GDM1 (cell line): ENCODE measurements at places on chromosomes 1 and 21.

DNA sequence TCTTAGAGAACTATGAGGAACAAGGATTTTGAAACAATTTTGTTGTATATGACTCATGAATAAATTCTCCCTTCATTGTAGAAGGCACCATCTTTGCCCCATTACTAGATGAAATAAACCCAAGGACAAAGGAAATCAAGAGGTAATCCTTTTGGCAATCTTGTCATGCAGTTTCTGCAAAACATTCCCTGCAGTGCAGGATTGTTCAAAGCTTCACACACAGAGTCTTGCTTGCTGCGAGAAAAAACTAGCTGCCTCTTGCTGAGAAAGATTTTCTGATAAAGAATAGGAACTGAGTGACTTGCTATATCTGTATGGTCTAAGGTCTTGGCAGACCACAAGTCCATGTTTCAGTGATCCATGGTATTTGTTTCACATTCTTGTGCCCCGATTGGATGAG lies 657.4 kb upstream of the ADGRL4 start:
- no peak for DNase-seq

DNA sequence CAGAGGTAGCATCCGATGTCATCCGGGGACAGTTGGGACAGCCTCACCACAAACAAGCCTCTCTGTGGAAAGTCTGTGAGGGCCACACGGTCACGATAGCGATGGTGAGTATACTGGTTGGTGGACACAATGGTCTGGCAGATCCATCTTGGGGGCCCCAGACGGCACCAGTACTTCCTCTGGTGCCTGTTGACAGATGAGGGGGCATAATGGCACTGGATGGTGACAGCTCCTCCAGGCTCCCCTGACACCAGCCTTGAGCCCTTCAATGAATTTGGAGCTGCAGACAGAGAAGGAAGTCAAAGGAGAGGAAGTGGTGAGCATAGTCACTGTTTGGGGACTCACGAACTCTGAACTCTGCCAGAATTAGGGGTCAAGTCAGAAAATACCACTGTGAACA lies 8.0 kb downstream of the FCAMR start:
- peak; percentile 49 for DNase-seq

- DNase-seq = no peak
These were observed 24.1 kb upstream of the ABCG1 start for GRCh38 chr21:42194863-42195262.

DNA sequence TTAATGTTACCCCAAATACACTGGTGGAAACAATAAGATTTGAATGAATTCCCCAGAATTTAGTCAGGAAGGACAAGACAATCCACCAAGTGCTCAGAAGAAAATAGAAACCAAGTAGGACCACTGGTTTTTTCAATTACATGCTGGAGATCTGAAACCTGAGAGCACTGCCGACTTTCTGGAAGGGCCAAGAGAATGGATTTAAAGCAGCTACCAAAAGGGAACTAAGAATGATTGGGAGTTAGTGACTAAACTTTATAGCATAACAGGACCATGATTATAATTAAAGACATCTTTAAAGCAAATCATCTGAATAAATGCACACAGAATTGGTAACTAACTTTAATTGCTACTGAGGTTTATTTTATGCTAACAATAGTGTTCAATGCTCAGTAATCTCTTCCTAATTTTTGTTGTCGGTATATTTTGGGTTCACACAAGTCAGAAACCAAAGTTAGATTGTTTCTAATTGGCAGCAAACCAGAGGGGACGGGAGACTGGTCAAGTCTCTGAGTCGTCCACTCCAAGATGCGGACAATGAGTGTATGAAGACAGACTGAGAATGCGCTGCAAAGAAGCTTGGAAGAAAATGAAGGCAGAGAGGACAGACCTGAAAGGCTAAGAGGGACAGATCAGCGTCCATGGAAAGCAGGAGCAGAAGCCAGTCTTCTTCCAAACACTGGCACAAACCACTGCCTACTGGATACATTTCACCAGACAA lies 2.3 kb upstream of the RGS13 start:
- no peak for DNase-seq

GRCh38 chr1:207459008-207459407 lies 4.9 kb downstream of the CR2 start:
- DNase-seq = no peak

DNA sequence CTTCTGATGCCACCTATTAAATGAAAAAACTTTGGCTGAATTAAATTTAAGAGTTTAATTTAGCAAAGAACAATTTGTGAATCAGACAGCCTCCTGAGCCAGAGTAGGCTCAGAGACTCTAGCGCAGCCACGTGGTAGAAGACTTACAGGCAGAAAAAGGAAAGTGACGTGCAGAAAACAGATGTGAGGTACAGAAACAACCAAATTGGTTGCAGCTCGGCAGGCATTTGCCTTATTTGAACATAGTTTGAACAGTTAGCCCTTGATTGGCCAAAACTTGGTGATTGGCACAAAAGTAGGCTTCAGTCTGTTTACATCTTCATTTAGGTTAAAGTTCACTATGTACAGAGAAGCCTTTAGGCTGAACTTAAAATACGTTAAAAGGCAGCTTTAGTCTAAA lies 22.9 kb downstream of the TCP10L start:
- no peak for DNase-seq

- no peak for DNase-seq
These were observed 29.1 kb downstream of the PRRX1 start for GRCh38 chr1:170692866-170693575.

- no peak for DNase-seq
These were observed 217.4 kb upstream of the KCNK2 start for GRCh38 chr1:214864896-214865688.

DNA sequence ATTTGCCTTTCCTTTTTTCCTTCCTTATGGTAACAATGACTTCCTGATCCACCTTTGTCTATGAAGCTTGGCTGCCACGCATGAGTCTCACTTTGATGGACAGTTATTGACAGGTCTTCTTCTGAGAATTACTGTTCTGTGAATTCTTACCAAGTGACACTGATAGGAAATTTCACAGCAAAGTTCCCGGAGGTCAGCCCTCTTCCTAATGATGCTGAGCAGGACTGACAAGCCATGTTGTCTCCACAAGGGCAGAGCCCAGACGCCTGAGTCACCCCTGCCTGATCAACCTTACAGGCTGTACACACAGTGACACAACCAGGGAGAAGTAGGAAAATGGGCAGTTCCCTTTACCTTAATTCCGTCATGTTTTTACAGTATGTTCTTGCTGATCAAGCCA lies 44.2 kb downstream of the ZC3H11B start:
- no peak for DNase-seq

- DNase-seq = no peak
These were observed 14.4 kb upstream of the ZNF362 start for GRCh38 chr1:33241866-33242265.

DNA sequence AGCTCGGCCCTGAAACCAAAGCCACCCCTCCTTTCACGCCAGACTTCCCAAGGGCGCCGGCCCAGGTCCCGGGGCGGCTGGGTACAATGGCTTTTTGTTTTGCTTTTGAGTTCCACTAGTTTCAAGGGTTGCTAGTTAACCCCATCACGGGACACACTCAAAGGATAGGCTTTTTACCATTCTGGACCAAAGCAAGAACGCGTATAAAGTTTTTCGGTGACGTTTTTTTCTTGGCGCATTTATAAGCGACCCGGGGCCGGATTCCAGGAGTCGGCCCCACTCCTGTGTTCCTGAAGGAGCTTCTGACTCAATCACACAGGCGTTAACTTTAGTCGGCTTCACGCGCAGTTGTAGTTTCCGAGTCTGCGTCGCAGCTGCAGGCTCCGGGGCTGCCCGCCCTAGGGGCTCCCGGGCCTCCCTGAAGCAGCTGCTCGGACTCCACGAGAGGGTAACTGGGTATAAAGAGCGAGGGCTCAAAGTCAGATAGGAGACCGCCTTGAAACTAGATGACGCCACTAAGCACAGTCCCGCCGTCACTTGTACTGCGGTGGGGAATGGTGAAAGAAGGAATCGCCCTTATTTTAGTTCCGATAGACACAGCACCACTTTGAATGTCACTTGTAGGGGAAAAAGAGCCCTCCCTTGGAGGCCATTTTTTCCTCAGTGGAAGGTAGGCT lies 707 bp upstream of the KLHL21 start:
- DNase-seq = no peak

DNA sequence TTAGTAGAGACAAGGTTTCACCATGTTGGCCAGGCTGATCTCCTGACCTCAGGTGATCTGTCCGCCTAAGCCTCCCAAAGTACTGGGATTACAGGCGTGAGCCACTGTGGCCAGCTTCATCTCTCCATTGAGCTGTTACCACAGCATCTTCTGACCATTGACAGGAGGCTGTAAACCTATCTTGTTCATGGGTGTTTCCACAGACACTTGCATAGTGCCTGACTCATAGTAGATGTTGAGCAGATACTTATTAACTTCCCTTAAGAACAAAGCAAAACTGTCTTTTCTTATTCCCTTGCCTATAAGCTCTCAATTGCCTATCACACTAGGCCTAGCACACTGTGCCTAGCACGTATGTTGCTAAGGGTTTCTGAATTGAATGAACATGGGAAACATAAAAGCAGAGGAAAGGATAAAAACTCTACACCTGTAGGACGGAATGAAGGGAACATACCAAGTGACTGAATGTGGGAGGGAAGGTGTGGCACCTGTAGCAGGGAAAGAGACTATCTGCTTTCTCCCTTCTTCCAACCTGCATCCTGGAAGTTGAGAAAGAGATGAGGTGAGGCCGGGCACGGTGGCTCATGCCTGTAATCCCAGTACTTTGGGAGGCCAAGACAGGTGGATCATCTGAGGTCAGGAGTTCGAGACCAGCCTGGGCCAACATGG lies 1.2 kb upstream of the C1orf54 start:
- DNase-seq = no peak

DNA sequence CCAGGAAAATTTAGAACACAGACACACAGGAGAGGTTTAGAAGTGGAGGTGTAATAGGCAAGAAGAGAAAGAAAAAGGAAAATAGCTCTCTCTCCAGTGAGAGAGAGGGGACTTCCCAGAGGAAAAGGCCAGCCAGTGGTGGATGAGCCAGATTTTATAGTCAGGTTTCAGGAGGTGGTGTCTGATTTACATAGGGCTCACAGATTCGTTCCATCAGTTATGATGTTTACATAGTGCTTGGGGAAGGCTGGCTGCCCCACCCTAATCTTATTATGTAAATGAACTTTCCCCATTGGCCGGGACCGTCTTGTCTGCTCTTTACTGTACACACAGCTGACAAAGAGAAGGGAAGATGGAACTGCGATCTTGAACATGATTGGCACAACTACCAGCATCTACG lies 797.3 kb downstream of the PLA2G4A start:
- no peak for DNase-seq

GRCh38 chr1:225735252-225736149 lies 42.1 kb upstream of the SRP9 start:
- DNase-seq = no peak

DNA sequence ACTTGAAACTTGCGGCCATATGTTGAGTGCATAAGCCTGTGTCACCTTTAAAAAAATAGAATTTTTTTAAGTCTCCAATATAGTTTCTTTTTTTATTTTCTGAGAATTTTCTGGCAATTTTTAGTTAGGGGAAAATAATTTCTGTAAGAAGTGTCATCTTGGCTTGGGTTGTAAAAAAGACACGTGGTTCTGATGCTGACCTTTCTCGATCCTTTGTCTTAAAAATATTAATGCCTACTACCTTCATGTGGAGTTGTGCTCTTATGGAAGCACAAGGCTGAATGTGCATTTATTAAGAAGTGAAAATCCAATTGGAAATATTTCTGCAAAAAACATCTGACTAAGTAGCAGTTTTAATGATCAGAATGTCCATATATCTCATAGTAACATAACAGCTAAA lies 3.5 kb downstream of the ELAVL4 start:
- DNase-seq = no peak

DNA sequence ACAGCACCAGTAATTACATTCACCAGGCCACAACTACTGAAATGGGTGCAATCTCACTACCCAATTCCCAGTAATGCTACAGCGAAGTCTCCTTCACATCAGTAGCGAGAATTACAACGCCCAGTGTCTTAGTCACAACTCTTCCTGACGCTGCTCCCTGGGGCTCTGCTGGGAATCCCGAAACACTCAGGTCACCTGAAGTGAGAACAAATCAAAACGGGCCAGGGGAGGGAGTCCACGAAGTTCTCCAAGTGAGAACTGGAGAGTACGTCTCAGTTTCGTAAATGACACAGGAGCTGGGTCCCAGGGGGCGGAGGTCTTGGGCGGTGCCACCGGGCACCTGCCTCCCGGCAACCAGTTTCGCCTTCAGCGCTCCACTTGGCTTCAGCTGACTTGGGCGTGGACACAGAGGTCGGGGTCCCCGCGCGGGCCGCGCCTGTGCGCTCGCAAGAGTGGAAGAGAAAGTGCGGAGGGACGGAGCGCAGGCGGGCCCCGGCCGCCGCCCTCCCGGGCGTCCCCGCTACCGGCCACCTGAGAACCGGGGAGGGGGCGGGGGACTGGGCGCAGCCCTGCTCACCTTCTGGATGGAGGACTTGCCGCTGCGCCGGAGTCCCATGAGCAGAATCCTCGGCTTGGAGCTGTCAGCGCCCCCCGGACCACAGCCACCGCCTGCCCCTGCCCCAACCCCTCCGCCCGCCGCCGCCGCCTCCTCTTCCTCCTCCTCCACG lies 575 bp downstream of the RRAGC start:
- peak; percentile 18 for DNase-seq

DNA sequence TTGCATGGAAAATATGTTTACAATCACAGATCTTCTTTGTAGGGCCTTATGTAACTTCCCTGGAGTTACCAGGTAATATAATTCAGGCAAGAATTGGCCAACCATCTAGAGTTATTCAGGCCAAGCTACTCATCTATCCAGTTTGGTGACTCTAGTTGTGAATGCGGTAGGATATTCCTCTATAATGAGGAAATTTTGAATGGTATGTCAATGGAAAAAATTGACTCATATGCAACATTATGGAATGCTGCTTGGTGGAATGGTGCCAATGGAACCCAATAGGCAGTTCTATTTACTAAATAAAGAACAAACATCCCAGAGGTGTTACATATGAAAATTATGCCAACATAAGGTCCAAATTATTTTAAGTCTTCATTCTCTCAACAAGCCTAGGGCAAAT lies 5.6 kb upstream of the TNFSF18 start:
- no peak for DNase-seq

GRCh38 chr1:156692441-156692924 lies 12.9 kb downstream of the CRABP2 start:
- DNase-seq = no peak

DNA sequence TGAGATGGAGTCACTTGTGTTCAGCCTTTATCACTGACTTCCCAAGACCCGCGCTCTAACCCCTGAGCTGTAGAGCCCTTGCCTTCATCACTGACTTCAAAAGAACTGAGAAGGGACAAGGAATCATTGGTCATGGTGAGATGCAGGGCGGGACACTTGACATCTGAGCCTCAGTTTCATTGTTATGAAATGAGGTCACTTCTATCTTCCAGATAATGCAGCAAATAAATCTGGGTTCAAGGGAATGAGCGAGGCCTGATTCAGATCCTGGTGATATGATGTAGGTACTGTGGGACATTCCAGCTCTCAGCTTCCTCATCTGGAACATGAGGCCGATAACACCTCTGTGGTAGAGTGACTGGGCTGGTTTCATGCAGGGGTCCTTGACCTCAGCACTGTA lies 13.8 kb downstream of the KAZN start:
- DNase-seq = no peak

- no peak for DNase-seq
These were observed 67.7 kb downstream of the ALG6 start for GRCh38 chr1:63435161-63435560.
